Mesangial cell (primary cell): ENCODE measurements at places on chromosomes 1 and 21. TPM values are rescaled to one million over a fixed set of nuclear protein-coding genes. Genes with fewer than 3 reads are reported as not detected.

Gene SMCP
- total RNA-seq = not detected in 2 replicates

Gene LCE1F
- not detected in 2 replicates for total RNA-seq

Gene LEMD1
- 3.8 TPM in 1 of 2 replicates, not detected in the other for total RNA-seq

Gene SPATA46
- not detected in 2 replicates for total RNA-seq

Gene CHIT1
- not detected in 2 replicates for total RNA-seq

Gene TINAGL1
- 278 and 352 TPM in 2 replicates for total RNA-seq

Gene PLEKHA6
- total RNA-seq = 8.6 and 16.6 TPM in 2 replicates

Gene MROH9
- not detected in 2 replicates for total RNA-seq

Gene KLF17
- under 0.01 TPM in 1 of 2 replicates, not detected in the other for total RNA-seq

Gene NBPF20
- total RNA-seq = 1.3 and 1.6 TPM in 2 replicates

Gene ARTN
- total RNA-seq = 0.38 TPM in 1 of 2 replicates, not detected in the other

Gene TNFAIP8L2
- not detected in 2 replicates for total RNA-seq

Gene DDAH1
- 32.6 and 37.6 TPM in 2 replicates for total RNA-seq

Gene IFI44L
- total RNA-seq = 0.65 and 1.4 TPM in 2 replicates

Gene LCE3E
- not detected in 2 replicates for total RNA-seq

Gene SPAG17
- under 0.01 and 0.25 TPM in 2 replicates for total RNA-seq

Gene LCE1B
- total RNA-seq = not detected in 2 replicates

Gene OR2AK2
- total RNA-seq = not detected in 2 replicates

Gene PPM1J
- 2.3 and 4.4 TPM in 2 replicates for total RNA-seq

Gene GNAI3
- total RNA-seq = 5.2 and 8.0 TPM in 2 replicates

Gene CCDC27
- not detected in 2 replicates for total RNA-seq

Gene CYP4A22
- not detected in 2 replicates for total RNA-seq

Gene RORC
- under 0.01 TPM in 1 of 2 replicates, not detected in the other for total RNA-seq

Gene HMGCS2
- not detected in 2 replicates for total RNA-seq

Gene GPR52
- total RNA-seq = 0.51 TPM in 1 of 2 replicates, not detected in the other

Gene B3GALT2
- 0.49 and 1.9 TPM in 2 replicates for total RNA-seq

Gene C4BPB
- not detected in 2 replicates for total RNA-seq

Gene SPRR2E
- total RNA-seq = not detected in 2 replicates

Gene CD53
- total RNA-seq = not detected in 2 replicates

Gene ELOA
- total RNA-seq = 14.2 and 22.8 TPM in 2 replicates

Gene GBP5
- total RNA-seq = not detected in 2 replicates

Gene H6PD
- 14.0 and 59.1 TPM in 2 replicates for total RNA-seq

Gene GIPC2
- total RNA-seq = 0.25 and 0.49 TPM in 2 replicates

Gene OR2L5
- total RNA-seq = not detected in 2 replicates

Gene HAO2
- total RNA-seq = not detected in 2 replicates

Gene SLC19A1
- 16.6 and 40.2 TPM in 2 replicates for total RNA-seq

Gene CELF3
- not detected in 2 replicates for total RNA-seq

Gene LPAR3
- total RNA-seq = 0.16 and 0.25 TPM in 2 replicates

Gene DPT
- total RNA-seq = 0.13 TPM in 1 of 2 replicates, not detected in the other

Gene GCSAML
- not detected in 2 replicates for total RNA-seq

Gene WNT9A
- 0.65 and 4.3 TPM in 2 replicates for total RNA-seq

Gene CSF3R
- not detected in 2 replicates for total RNA-seq

Gene C4BPA
- under 0.01 TPM in 1 of 2 replicates, not detected in the other for total RNA-seq

Gene AMY2A
- not detected in 2 replicates for total RNA-seq
